ENCODE measurements at places on chromosomes 12 and 14.
A peak's percentile ranks its signal among the peaks of the same experiment; 100 is the strongest.

DNA sequence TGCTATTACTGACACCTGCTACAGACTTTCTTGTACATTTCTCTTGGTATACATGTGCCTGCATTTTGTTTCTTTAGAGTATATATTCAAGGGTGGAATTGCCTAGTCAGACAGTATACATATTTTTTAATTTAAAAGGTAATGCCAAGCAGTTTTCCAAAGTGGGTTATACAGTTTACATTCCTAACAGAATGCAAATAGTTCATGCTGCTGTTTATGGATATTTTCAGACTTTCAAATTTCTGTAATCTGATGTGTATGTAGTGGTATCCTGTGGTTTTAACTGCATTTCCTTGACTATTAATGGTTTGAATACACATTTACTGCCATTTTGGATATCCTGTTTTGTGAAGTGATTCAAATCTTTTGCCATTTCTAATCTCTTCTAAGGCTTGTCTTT, 55.5 kb upstream of the VCPKMT start:
- DNase-seq = no peak

GRCh38 chr14:59895721-59896120, 24.2 kb upstream of the LRRC9 start:
- DNase-seq = no peak

DNA sequence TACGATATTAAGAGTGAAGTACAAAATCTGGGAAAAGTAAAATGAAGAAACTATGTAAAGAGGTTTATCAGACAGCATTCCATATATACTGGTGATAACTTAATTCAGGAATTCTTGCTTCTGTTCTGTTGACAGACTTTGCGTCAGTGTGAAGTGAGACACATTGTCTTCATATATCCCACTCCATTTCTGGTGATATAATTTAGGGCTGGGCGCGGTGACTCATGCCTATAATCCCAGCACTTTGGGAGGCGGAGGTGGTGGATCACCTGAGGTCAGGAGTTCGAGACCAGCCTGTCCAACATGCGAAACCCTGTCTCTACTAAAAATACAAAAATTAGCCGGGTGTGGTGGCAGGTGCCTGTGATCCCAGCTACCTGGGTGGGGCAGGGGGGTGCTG, 20.3 kb upstream of the RAD52 start:
- no peak for DNase-seq

- DNase-seq = no peak
These were observed 318.8 kb downstream of the NAV3 start for GRCh38 chr12:78149459-78149858.

GRCh38 chr14:34496679-34497513, 34.9 kb upstream of the SPTSSA start:
- peak; percentile 34 for DNase-seq

GRCh38 chr12:130559806-130560205, 156.3 kb downstream of the RIMBP2 start:
- DNase-seq = no peak

GRCh38 chr12:3469711-3470110, 21.3 kb upstream of the PRMT8 start:
- DNase-seq = no peak

DNA sequence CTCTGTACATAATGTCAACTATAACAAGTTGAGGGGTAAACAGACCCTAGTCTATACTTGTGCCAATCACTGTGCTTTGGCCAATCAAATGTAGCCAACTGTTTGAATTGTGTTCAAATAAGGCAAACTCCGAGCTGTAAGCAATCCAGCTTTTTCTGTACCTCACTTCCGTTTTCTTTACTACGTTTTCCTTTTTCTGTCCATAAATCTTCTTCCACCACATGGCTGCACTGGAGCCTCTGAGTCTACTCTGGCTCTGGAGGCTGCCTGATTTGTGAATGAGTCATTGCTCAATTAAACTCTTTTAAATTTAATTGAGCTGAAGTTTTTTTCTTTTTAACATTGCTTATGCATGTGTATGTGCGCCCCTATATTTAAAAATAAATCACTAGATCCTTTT, 29.7 kb downstream of the CLEC1A start:
- no peak for DNase-seq

GRCh38 chr12:3662521-3662921, 90.4 kb downstream of the CRACR2A start:
- no peak for DNase-seq

DNA sequence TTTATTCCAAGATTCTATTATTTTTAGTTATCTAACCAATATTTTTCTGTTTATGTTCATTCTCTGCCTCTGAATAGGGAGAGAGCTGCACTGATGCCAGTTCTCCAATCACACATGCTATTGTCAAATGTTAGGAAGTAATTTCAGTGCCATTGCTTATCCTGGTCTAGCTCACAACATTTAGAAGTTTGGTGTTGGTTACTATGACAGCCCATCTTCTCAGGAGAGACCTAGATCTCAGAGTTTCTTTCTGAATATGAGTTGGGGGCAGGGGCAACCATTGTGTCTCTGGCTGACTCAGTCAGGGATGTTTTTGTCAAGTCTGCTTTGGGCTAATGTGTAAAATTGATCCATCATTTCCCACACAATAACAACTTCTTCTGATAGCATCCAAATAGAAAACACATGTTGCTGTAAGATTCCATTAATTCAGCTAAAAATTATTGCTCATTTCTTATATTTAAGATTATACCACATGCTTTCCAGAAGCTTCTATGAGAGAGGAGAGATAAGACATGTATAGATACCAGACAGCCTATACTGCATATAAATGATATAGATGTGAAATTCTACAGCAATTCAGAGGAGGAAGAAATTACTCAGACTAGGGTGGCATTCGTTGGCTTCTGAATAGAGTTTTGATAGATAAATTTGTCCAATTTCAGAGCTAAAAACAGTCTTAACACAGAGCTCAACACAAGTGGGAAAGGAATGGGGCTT, 64.8 kb downstream of the DACT1 start:
- no peak for DNase-seq

GRCh38 chr14:75342762-75343599, 64.4 kb downstream of the FOS start:
- DNase-seq = no peak

GRCh38 chr14:68695326-68695768, 97.5 kb downstream of the ZFP36L1 start:
- DNase-seq = no peak

GRCh38 chr12:106380954-106381353, 23.4 kb downstream of the POLR3B start:
- DNase-seq = no peak

DNA sequence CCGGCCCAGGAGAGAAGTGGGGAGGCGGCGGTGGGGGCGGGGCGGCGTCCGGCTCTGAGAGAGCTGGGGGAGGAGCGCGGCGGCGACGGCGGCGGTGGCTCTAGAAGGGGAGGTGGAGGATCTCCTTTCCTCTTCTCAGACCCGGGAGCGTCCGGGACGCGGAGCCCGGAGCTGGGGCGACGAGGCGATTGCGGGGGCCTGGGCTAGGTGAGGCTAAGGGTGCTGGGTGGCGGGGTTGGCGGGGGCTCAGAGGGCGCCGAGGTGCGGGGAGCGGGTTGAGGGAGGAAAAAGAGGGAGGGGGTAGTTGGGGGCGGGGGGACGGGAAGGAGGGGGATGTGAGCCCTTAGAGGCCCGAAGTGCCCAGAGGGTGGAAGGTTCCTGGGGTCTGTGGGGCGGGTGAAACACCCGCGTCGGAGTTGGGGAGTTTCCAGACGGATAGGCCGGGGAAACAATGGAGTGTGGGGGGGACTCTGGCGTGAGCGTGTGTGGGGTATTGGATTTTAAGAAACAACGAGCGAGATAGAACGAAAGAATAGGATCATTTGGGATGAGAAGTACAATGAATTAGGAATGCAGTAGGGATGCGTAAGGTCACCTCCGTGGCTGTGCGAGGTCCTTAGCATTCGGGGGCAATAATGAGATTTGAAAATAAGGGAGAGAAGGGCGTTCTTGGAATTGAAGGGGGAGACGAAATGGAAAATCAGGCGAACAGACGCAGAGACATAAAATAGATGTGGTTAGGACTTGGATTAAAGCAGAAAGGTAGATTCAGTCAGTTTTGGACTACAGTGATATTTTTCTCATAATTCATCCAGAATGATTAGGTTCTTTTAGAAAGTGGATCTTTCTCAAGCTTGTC, at the start of gene SPATS2:
SPATS2 (plus strand) TSS at position 82 of the 859 bp plus-strand sequence. CDS start 93,551 bp downstream, outside the sequence.
- peak; percentile 39 for DNase-seq

- DNase-seq = no peak
These were observed 254.7 kb downstream of the IPO8 start for GRCh38 chr12:30440826-30441602.

DNA sequence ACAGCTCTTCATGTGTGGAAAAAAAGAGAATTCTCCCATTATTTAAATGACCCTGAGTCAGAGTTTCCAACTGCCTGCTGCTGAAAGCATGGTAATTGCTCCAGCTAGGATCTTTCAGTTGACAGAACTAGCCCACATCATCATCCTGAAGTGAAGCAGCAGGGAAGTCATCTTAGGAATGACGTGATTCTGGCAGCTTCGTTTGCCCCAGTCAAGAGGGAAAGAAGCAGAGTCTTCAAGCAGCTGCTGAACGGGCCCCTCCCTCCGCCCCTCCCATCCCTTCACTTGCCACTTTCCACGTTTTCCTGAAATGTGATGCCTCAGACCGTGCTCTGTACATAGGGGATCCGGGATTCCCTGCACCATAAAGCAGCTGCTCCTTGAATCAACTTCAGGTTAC, 455.0 kb upstream of the TMEM132C start:
- DNase-seq = no peak

GRCh38 chr12:31471051-31471450, 119.9 kb downstream of the DENND5B start:
- no peak for DNase-seq

- no peak for DNase-seq
These were observed 10.3 kb downstream of the VEZT start for GRCh38 chr12:95227818-95228356.

- DNase-seq = no peak
These were observed at the start of gene NXPH4 for GRCh38 chr12:57216014-57216911. TSS of gene NXPH4 (plus strand) at chr12:57216794. CDS start at chr12:57216970, 176 bp downstream.

- no peak for DNase-seq
These were observed 37.0 kb downstream of the WASHC3 start for GRCh38 chr12:102024765-102025164.

DNA sequence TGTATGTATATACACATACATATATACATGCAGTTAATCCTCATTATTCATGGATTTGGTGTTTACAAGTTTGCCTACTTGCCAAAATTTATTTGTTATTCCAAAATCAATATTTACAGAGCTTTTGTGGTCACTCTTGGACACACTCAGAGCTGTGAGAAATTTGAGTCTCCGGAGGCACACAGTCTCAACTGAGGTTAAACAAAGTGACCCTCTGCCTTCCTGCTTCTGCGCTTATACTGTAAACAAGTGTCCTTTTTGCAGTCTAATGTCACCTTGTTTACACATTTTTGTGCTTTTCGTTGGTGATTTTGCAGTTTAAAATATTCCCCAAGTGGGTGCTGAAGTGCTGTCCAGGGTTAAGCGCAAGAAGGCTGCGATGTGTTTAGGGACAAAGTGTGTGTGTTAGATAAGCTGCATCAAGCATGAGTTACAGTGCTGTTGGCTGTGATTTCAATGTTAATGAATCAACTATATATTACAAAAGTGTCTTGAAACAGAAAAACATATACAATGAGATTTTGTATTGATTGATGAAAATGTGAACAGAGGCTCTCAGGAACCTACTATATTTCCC, 13.1 kb upstream of the LTA4H start:
- DNase-seq = peak; percentile 14

DNA sequence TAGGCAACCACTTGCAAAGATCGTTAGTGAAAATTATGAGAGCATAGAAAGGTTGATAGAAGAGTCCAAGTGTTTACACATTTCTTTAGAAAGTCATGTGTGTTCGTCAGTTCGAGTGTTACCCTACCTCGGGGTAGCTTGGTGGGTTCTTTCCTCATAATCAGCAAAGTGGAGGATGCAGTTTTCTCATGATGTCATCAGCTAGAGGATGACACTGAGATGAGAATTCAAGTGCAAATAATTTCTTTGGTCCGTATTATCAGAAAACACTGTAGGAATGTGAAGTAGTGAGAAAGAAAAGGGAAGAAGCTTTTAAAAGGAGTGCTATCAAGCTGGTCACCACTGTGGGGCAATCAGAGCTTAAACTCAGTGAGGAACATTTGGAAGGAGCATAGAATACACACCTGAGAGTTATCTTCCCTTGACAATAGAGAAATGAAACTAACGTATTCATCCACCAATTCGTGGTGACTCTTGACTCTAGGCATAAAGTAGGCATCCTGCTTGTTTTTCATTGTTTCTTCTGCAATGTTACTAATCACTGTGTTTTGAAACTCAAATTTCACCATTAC, 1340.9 kb upstream of the TMEM132C start:
- DNase-seq = no peak

- no peak for DNase-seq
These were observed 184.7 kb downstream of the AACS start for GRCh38 chr12:125249932-125250331.

DNA sequence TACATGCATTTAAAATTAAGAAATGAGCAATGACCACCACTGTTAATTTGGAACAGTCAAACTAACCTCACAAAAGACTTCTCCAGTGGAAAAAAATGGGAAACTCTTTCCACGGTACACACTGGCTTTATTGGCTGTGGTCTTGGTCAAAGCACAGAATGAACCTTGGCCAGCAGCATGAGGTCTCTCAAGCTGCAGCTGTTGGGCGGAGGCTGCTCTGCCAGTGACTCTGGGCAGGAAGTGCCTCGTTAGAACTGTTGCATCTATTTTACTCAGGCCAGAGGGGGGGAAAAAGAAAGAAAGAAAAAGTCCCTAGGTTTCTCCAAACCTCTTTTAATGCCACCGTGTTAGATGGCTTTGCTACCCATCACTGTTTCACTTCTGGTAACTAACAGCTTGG, 279.8 kb upstream of the DIO2 start:
- no peak for DNase-seq

DNA sequence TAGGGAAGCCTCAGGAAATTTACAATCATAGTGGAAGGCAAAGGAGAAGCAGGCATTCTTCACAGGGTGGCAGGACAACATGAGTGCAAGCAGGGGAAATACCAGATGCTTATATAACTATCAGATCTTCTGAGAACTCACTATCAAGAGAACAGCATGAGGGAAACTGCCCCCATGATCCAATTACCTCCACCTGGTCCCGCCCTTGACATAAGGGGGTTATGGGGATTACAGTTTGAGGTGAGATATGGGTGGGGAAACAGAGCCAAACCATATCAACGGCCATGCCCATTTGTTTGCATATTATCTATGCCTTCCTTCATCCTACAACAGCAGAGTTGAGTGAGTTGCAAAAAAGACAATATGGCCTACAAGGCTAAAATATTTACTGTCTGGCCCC, 140.2 kb upstream of the CCDC196 start:
- no peak for DNase-seq

GRCh38 chr12:66399911-66400306, 97.6 kb downstream of the HELB start:
- no peak for DNase-seq

DNA sequence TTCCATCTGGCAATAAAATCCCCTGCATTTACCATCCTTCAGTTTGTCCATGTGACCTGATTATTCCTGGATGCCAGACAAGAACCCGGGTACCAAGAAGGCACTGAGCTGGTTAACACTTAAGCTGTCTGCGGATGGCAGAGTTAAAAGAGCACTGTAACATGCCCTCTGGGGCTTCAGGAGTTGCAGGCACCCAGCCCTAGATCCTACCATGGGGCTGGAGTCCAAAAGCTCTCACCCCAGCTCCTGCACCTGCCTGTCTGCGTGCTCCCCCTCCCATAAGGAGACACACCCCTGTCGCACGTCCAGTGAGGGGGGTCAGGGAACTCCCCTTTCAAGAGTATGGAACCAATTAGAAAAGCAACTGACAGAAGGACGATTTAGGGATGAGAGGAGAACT, 14.6 kb upstream of the FBXO34 start:
- DNase-seq = no peak
